Left renal pelvis (tissue), 4 donors: ENCODE measurements at places on chromosomes 16 and 17. TPM values are rescaled to one million over a fixed set of nuclear protein-coding genes. Genes with fewer than 3 reads are reported as not detected.

DNA sequence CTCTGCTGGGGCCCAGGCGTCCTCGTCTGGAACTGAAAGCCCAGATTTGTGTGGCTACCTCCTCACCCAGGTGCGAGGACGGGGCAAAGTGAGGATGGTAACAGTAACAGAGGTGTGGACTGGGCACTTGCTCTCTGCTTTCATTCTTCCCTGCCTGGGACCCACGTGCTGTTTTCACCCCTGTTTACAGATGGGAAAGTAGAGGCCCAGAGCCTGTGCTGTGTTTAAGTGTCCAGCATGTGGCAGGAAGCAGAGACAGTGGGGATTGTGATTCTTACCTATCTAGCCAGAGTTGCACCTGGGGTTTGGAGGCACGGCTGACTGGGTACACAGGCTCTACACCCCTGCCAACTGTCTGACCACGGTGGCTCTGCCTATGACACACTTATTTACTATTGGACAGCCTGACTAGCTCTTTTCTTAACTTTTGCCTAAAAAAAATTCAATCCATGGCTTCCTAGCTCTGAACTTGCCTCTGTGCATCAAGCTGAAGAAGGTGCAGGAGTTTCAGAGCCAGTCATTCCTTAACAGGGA lies 155.4 kb downstream of the CLEC16A start:
- DNase-seq = no peak

GRCh38 chr17:2232244-2232638 lies 71.3 kb downstream of the SMG6 start:
- DNase-seq = no peak

DNA sequence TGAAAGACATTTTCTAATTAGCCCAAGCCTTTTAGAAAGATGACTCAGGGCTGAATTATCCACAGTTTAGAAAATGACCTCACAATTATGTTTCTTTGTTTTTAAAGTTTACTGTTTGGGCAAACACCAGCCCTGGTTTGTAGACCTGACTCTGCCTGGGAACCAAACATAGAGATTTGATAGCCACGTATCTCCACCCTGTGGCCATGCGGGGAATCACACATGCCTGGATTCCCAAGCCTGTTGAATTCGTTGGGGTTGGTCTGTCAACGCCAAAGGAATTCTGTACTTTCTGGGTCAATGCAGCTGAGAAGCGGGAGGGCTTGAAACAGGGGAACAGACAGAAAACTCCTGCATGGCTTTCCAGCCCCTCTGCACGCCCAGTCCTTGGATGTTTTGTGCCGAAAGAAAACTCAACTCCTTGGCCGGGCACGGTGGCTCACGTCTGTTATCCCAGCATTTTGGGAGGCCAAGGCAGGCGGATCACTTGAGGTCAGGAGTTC lies 26.9 kb downstream of the CD300A start:
- DNase-seq = peak; percentile 63

PRSS8 gene
- 50.8 TPM for polyA plus RNA-seq

SPN gene
- 2.5 TPM for polyA plus RNA-seq

KRTAP4-3 gene
- not detected for polyA plus RNA-seq

PERCC1 gene
- not detected for polyA plus RNA-seq

TBC1D3I gene
- polyA plus RNA-seq = 0.25 TPM

HSD11B2 gene
- polyA plus RNA-seq = 47.4 TPM
